ENCODE measurements at places on chromosomes 11 and 22.

- no peak for DNase-seq
These were observed 3.4 kb downstream of the MS4A10 start for GRCh38 chr11:60788401-60789125.

GRCh38 chr11:57191311-57192219 is 9.8 kb downstream of the LRRC55 start:
- DNase-seq: no peak

- no peak for DNase-seq
These were observed 9.6 kb upstream of the SCGB2A2 start for GRCh38 chr11:62260261-62260953.

DNA sequence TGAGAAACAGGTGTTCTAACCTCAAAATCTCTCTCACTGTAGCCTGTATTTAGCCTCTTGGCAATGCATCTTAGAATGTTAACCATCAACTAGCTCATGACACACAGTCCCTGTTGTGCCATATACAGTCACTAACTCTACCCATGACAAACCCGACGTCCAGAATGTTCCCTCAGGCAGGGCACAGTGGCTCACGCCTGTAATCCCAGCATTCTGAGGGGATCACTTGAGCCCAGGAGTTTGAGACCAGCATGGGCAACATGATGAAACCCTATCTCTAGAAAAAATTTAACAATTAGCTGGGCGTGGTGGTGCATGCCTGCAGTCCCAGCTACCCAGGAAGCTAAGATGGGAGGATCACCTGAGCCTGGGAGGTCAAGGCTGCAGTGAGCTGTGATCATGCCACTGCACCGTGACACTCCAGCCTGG is 18.2 kb upstream of the CCDC34 start:
- no peak for DNase-seq

DNA sequence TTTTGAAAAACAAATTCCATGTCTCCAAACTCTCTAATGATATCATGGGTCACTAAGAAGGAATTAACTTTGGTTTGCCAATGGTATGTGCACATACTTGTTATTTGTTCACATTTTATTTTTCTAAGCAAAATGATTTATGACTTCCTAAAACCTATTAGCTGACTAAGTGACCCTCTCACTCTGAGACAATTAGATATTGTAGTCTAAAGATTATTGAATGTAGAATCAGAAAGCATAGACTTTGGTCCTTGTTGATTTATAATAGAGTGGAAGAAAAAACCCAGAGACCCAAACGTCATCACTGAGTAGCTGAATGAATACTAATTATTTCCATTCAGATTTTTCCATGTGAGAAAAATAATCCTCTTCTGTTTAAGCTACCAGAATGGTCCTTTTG is 243.5 kb upstream of the ANO3 start:
- no peak for DNase-seq

DNA sequence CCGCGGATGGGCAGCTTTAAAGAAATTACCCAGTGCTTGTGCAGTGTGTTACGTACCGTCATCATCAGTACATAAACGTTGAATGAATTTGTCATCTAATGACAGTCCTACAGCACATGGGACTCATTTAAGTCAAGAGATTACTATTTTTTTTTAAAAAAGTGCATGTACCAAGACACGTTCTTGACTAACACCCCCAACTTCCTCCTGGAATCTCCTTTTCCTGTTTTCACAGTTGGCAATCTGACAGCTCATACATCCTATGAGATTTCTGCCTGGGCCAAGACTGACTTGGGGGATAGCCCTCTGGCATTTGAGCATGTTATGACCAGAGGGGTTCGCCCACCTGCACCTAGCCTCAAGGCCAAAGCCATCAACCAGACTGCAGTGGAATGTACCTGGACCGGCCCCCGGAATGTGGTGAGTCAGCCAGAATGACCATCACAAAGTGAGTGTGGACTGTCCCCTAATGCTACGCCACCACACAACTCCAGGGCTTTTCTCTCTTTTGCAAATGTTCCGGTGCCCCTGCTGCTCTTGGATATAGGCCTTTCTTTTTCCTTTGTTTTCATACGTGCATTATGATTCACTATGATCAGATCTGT is 162.0 kb upstream of the SORL1-AS1 start:
- DNase-seq: no peak

GRCh38 chr22:28171115-28171514 is 252.1 kb upstream of the PITPNB start:
- no peak for DNase-seq

GRCh38 chr22:29541845-29542244 is 11.7 kb downstream of the THOC5 start:
- no peak for DNase-seq

GRCh38 chr11:118046051-118046963 is 30.6 kb upstream of the TMPRSS4 start:
- DNase-seq: no peak

DNA sequence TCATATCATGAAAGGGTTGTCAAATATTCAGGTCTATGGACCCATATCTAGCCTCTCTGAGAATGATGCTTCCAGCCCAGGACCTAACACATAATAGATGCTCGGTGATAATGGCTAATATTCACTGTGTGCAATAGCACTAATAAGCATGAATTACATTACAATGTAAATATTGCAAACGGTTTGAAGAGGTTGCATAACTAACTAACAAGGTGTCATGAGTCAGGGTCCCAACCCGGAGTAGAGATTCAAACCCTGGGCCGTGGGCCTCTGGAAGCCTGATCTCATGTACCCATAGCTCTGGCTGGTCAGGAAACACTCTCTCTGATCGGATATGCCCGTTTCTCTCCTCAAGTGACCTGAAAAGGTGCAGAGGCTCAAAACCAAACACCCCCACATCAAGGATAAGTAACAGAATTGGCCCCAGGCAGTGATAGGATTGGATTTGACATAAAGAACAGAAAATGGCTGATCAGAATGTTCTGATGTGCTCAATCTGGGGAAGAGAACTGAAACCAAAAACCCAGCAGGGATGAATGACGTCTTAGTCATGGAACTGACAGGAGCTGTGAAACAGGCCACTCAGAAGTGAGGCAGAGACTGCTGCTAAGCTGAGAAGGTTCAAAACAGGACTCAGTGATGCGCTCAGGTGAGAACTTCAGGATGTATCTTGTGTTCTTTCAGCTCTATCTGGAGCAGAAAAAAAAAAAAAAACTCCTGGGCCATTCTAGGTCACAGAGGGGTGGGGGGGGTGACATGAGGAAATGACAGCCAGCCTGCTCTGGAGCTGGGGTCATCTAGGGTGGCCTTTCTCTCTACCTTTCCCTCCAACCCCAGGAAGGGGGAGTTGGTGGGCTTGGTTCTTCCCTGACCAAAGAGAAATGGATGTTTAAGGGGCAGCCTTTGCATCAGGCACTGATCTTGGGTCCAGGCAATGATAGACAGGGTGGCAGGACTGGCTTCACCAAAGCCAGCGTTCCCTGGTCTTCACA is 6.6 kb upstream of the KCTD17 start:
- no peak for DNase-seq

DNA sequence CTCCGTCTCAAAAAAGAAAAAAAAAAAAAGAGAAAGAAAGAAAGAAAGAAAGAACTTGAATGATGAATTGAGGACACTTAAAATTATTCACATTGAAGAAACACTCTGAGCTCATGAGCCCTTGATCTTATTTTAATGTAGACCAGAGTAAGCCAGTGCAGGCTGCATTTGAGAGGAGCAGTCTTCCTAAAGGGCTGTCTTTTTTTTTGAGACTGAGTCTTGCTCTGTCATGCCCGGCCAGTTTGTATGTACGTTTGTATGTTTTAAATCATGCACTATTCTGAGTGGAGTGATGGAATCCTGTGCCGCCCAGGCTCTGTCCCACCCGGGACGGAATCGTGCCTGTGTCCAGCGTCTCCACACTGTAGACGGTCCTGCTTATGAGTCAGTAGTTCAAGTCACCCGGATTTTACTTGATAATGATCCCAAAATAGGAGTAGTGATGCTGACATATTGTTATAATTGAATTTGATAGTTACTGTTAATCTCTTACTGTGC is 9.6 kb downstream of the FGF4 start:
- DNase-seq: no peak

DNA sequence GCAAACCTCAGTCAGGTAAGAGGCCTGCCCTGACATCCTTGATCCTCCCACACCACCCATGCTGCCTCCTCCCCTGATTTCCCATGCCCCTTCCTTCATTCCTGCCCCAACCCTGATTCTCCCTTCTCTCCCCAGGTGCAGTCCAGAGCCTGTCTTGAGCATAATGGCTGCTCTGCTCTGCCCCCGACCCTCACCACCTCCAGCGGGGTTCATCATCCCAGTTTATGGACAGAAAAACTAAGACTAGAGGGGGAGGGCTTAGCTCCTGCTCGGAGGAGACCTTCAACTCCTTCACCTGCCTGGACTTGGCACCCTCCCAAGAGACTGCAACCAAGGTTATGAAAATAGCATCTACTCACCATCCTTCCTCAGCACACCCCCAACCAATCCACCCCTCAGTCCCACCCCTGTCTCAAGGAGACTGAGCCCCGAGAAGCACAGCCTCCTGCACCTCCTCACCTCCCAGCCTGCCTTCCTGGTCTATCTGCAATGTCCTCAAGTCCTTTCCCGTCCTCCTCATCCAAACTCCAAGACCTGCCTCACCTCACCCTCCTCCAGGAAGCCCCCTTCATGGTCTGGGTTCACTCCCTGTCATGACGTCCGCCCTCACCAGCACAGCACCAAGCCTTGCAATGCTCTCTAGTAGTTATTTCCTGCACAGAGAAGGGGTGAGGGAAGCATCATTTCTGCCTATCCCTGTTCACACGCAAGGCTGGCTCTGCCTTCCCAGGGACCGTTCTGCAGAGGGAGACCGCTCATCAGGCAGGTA is 103.1 kb downstream of the PDE2A start:
- DNase-seq: no peak

DNA sequence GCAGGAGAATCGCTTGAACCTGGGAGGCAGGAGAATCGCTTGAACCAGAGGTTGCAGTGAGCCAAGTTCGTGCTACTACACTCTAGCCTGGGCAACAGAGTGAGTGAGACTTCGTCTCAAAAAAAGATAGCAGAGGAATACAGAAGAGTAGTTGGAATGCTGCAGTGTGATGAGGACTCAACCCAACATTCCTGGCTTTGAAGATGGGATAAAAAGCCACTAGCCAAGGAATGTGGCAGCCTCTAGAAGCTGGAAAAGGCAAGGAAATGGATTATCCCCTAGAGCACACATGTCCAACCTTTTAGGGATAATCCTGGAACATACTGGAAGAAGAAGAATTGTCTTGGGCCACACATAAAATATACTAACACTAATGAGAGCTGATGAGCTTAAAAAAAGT is 13.9 kb downstream of the SLC25A17 start:
- DNase-seq: no peak

DNA sequence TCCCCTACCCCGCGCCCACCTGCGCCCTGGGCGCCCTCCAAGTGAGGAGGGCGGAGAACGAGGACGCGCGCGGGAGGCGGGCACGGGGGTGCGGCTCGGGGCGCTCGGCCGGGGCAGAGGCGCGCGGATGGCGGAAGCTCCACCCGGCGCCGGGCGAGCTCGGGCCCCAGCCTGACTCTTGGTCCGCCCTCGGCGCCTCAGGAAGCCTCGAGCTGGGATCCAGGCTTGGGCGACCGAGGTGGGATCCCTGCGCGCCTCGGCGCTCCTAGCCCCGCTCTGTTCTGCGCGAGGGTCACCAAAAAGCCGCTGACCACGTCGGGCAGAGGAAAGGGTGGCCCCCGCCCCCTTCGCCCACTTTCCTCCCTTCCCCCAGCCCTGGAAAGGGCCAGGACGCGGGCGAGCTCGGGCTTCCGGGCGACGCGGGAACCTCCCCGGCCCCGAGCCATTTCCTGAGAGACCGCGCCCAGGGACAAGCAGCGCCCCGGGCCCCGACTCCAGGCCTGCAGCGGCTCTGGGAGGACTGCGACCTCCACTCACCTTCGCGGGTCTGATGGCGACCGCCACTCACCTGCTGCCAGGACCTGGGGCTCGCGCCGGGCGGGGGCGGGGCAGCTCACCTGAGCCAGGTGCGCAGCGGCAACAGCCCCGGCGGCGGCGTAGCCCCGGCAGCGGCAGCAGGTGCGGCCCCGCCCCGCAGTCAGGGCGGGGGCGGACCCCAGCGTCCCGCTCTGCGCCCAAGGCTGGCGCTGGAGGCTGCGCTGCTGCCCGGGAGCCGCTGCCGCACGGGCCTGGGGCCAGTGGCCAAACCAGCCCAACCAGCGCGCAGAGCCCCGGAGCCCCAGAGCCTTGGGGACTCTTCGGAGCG is 2.2 kb upstream of the SIGIRR start:
- DNase-seq: no peak

- DNase-seq: no peak
These were observed 16.6 kb downstream of the GALNT18 start for GRCh38 chr11:11605181-11605580.

GRCh38 chr22:50656122-50657070 is 16.2 kb upstream of the SHANK3 start:
- no peak for DNase-seq

- no peak for DNase-seq
These were observed 72.7 kb downstream of the SC5D start for GRCh38 chr11:121365304-121365703.

DNA sequence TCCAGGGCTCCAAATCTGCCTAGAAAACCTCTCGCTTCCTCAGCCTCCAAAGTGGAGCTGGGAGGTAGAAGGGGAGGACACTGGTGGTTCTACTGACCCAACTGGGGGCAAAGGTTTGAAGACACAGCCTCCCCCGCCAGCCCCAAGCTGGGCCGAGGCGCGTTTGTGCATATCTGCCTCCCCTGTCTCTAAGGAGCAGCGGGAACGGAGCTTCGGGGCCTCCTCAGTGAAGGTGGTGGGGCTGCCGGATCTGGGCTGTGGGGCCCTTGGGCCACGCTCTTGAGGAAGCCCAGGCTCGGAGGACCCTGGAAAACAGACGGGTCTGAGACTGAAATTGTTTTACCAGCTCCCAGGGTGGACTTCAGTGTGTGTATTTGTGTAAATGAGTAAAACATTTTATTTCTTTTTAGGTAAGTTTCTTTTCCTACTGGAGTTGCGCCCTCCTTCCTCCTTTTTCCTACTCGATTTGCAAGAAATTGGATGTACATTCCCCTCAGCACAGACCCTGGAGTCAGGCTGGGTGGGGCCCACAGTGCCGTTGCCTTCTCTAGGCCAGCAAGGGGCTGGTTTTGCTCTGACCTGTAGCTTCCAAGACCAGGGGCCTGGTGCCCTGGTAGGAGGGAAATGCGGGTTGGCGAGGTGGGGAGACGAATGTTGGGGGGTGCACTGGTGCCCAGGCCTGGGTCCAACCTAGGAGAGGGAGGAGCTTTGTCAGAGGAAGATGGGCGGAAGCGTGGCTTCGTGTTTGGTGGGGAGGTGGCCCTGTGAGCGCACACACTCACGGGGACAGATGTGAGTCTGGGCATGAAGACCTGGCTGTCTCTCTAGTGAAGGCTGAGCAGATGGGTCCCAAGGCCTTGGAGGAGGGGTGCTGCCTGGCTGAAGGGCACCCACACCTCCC is 50.6 kb downstream of the ST14 start:
- no peak for DNase-seq

GRCh38 chr22:26477341-26477731 is 6.2 kb downstream of the HPS4 start:
- DNase-seq: no peak

- DNase-seq: peak; percentile 81
These were observed 39.8 kb upstream of the CDON start for GRCh38 chr11:126102436-126102981.
